ENCODE measurements at places on chromosomes 1 and 21.

- no peak for DNase-seq
Observed at GRCh38 chr1:229480495-229480894, 27.6 kb downstream of the NUP133 start.

DNA sequence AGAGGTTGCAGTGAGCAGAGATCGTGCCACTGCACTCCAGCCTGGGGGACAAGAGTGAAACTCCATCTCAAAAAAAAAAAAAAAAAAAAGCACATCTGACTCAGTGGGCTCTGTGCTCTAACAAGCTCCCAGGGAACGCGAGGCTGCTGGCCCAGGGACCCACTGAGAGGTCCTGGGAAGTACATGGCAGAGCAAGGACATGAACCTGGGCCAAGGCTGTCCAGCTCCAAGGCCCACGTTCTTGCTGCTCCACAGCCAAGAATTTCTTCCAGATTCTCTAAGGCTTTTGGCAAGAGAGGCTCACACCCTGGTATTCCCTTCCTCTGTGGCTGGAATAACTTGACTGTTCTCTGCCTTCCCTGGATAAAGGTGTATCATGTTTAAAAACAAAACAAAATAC, 15.4 kb upstream of the AGTRAP start:
- DNase-seq = no peak

DNA sequence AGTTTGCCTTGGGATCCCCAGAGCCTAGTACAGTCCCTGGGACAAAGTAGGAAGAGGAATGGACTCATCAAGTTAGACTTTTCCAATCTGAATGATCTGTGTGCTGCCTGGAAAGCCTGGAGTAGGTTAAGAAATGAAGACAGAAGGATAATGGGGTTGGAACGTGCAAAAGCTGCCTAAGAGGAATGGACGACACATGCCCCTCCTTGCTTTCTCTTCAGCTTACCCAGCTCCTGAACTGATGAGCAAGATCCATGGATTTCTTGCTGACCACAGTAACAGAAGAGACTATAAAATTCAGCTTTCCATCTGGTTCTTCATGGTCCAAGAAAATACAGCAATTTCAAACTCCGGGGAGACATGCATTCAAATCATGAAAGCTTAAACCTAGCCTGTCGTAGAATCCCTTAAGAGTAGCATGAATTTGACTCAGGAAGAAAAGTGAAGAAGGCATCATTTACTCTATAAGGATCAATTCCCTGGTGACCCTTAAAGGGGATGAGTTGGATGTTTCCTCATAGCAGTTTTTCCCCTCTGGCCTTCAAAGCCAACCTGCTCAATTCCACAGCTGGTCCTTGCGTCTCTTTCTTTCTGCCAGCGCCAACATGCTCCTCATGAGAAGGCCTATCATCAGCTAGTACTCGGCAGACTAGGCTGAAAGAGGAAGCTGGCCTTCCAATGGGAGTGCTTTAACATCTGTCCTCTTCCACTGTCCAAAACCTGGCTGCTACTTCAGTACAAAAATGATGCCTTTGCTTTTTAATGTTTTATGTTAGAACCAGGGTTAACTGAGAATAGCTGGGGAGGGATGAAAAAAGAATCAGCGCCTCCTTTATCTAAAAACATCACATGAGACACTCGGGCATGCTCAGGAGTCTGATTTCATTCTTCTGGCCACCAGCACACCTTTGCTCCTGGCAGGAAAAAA, 5.7 kb upstream of the PEF1 start:
- no peak for DNase-seq

- DNase-seq = no peak
Observed at GRCh38 chr1:224696891-224697765, 81.0 kb downstream of the CNIH3 start.

DNA sequence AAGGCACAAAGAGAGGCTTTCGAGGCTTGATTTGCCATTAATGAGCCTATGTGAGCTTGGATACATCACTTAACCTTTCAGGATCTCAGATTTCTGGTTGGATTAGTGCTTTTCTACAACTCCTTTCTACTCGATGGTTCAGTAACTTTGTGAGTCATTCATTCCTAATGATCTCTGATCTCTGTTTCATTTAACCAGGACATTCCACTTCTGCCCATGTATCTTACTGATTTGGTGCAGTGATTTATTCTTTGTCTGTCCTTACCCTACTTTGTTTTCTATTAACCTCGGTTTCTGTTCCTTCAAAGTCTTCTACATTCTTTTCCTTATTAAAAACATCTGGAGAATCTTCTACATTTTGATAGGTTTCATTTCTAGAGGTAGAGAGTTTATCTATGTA, 94.6 kb upstream of the ZBTB18 start:
- DNase-seq = no peak

GRCh38 chr1:31243501-31244286, 4.0 kb upstream of the NKAIN1 start:
- no peak for DNase-seq

DNA sequence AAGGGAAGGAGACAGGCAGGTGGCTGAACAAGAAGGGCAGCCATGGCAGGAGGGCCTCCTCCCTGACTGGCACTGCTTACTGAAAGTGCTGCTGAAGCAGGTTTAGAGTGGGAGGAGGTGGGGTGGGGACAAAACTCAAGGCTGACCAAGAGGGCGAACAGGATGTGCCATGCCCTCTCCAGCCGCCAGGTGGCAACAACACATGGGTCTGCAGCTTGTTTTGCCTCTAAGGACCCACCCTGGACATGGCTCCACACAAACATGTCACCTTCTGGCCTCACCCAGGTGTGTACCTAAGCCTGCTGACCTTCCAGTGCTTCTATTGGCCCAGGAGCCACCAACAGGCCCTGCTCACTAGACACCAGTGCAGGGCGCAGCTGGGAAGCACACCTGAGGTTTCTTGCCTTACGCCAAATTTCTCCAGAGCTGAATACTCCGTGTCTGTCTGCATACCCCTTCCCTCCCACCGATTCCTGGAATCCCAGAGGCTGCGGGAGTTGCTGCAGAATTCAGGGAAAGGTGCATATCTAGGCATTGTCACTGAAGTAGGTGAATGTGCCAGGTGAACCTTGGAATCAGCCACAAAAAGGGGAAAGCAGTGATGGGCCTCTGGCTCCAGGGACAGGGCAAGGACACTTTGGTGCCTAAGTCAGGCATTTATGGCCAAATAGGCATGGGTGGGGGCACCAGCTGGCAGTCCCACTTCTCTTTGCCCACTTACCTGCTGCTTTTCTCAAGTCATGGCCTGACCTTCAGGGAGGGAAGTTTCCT, 5.3 kb downstream of the PSRC1 start:
- peak; percentile 78 for DNase-seq

GRCh38 chr1:243375596-243375995, 119.8 kb downstream of the SDCCAG8 start:
- DNase-seq = no peak

GRCh38 chr1:216758161-216758560, 34.9 kb upstream of the ESRRG start:
- no peak for DNase-seq

DNA sequence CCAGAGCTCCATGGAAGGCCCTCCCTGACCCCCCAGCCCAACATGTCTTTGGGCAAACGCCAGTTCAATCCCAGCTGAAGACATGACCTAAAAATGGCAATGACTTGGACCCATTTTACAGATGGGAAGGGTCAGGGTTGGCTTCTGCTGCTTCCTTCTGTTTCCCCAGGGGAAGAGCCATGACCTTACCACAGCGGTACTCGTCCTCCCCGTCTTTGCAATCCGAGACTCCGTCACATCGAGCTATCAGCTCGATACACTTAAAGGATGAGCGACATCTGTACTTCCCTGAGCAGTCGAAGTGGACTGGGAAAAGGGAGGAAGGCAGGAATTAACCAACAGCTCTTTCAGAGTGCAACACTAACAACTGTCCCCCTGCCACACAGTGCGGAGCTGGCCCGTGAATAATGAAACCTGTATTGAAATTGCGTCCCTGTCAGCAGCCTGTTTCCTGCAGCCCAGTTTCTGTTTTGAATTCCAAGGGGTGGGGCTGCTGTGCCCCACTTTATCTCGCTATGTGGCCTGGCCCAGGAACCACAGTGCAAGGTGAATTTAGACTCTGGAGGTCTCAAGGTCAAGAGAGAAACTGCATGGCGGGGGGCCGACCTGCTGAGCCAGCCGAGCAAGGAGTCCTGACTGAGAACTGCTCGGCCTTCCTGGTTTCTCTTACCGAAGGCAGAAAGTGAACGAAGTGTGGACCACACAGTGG, 7.0 kb downstream of the TMPRSS3 start:
- no peak for DNase-seq

GRCh38 chr1:178266619-178267066, 172.7 kb downstream of the RASAL2 start:
- DNase-seq = no peak

- no peak for DNase-seq
Observed at GRCh38 chr1:208538078-208538477, 293.9 kb upstream of the PLXNA2 start.

GRCh38 chr1:185017966-185018365, 27.4 kb upstream of the RNF2 start:
- no peak for DNase-seq

DNA sequence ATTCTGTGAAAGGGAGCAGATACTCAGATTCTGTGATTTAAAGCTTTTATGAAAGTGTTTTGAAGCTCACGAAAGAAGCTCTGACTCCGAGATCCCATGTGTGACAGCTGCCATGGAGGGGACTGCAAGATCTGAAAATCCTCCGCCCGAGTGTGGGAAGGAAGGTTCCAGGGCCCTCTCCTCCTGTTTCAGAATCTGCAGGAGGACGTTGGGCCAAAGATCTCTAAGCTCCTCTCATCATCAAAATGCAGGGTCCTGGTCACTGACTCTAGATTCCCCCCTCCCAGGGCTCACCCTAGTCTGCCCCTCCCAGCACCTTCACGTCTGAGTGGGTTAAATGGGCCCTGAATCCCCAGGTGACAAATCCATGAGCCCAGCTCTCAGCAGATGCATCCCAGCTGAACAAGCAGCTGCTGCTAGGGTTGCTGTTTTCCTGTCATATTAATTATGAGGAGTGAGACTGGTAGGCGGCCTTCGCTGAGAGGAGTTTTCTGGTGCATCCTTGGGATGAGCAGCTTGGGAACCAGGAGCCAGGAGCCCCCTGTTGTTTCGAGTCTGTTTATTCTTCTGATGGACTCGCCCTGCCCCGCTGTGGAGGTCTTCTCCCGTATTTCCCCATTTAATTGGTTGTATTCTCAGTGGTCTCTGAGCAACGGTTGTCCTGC, 402.0 kb downstream of the MATN1 start:
- DNase-seq = no peak

GRCh38 chr1:230423951-230424350, 2.2 kb downstream of the PGBD5 start:
- DNase-seq = no peak

DNA sequence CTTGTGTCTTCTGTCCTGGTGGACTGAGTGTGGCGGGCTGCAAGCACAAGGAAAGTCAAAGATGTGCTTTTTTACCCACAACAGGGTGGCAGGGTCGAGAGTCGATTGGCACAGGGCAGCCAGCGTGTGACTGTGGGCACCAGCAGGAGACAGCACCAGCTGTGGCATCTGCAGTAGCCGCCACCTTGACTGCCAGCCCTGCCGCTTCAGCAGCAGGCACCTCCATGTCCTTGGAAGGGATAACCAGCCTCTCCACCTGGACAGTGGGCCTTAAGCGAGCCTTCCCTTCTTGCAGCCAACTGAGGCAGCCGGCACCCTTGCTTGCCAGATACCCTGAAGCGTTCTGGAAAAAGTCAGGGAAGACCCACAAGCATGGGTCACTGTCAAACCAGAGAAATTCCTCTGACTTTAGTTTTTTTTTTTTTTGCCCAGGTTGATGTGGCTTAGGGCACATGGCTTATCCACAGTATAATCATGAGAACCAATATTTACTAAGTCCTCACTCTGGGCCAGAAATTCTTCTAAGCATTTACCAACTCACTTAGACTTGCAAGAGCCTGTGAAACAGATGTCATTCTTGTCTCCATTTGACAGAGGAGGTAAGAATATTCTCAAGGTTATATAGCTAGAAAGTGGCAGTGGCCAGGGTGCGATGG, 30.1 kb upstream of the PTGFRN start:
- DNase-seq = no peak

DNA sequence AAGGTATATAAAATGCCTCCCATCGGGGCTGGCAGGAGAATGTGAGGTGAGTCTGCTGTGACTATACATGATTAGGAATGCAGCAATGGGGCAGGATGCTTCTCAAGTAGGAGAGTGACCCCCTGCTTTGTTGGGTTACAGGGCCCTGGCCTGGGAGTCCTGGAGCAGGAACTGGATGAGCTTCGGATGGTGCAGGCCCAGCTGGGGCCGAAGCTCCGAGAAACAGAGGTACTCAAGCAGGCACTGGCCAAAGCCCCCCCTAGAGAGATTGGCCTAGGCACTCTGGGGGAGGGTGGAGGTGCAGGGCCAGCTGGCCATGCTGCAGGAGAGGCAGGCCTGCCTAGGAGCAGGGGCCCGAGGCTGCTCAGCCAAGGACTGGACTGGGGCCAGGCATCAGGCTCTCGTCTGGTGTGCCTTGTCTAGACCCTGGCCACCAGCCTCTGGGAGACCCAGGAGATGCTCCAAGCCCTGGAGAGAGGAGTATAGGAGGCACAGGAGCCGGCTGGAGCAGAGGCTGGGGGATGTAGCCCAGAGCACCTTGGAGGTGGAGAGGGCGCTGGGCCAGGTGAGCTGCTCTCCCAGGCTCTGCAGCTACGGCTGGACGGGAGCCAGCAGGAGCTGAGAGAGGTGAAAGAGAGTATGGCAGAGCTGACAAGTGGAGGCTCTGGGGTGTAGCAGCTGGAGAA, 32.8 kb upstream of the PKP1 start:
- no peak for DNase-seq

DNA sequence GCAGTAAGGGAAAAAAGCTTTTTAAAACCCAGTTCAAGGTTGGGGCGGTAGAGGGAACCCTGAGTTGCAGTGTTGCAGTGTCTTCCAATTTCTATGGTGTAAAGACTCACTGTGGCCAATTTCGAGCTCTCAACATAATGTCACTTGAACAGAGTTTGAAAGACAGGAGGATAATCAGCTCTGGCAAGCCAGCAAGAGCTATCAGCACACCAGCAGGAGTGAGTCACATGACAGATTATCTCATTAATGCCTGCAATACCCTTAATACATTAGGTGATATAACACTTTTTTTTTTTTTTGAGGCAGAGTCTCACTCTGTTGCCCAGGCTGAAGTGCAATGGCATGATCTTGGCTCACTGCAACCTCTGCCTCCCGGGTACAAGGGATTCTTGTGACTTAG, 22.8 kb downstream of the SLC9C2 start:
- DNase-seq = no peak

DNA sequence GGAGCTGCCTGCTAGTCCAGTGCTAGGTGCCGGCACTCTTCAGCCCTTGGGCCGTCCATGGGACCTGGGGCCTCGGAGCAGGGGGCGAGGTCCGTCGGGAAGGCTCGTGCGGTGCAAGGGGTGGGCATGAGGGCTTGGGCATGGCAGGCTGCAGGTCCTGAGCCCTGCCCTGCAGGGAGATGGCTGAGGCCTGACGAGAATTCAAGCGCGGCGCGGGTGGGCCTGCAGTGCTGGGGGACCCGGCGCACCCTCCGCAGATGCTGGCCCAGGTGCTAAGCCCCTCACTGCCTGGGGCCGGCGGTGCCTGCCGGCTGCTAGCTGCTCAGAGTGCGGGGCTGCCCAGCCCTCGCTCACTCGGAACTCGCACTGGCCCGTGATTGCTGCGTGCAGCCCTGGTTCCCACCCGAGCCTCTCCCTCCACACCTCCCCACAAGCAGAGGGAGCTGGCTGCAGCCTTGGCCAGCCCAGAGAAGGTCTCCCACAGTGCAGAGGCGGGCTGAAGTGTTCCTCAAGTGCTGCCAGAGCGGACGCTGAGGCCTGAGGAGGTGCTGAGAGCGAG, 467.0 kb downstream of the AGBL4 start:
- DNase-seq = no peak
